ENCODE measurements at places on chromosomes 6 and 20. TPM values are rescaled to one million over a fixed set of nuclear protein-coding genes. Genes with fewer than 3 reads are reported as not detected.

- no peak for DNase-seq
Measured at GRCh38 chr6:75852721-75853120, 103.7 kb downstream of the MYO6 start.

GRCh38 chr20:57991211-57991881 is 237.1 kb downstream of the ANKRD60 start:
- no peak for DNase-seq

Gene STX11
- 21.1 TPM for total RNA-seq

DNA sequence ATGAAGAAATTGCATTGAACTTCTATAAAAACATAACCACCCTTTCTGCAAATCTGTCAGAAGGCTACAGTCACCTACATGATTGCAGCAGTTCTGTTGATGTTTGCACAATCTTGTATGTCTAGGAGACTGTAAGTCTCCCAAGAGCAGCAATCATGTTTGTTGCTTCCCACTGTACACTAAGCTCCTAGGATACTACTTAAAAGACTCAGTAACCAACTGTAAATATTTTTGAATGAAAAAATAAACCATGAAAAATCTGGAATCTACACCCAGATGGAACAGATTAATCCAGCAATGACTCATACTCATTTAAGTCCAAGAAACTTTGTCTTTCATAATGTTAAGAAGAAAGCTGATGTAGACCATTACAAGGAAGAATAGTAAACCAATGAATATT is 168.5 kb upstream of the ATXN1 start:
- no peak for DNase-seq

- DNase-seq, result no peak
Measured at GRCh38 chr6:75345413-75345812, 60.8 kb upstream of the TMEM30A start.

GRCh38 chr6:157561414-157561790 is 180.4 kb downstream of the ZDHHC14 start:
- DNase-seq, result no peak

Gene RAB32
- 9.2 TPM for total RNA-seq

DNA sequence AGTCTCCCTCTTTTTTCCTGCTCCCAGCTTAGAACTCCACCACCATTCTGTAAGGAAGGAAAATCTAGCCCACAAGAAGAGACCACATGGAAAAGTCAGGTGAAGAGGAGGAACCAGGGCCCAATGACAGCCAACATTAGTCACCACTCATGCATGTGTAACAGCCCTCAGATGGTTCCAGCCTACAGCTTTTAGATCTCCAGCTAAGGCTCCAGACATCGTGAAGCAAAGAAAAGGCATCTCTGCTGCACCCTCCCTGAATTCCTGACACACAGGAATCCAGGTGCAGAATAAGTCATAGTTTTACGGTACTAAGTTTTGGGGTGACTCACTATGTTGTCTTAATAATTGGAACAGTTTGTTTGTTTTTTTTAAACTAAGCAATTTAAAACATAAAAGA is 25.5 kb downstream of the DCDC2 start:
- DNase-seq, result no peak

DNA sequence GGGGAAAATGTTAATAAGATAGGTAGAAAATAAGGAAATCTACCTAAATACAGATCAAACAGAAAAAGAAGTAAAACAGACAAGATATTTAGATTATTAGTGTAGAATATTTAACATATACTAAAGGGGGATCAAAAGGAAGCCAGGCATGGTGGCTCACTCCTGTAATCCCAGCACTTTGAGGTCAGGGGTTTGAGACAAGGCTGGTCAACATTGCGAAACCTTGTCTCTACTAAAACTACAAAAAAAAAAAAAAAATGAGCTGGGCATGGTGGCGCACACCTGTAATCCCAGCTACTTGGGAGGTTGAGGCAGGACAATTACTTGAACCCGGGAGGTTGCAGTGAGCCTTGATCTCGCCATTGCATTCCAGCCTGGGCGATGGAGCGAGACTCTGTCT is 55.5 kb downstream of the AFDN start:
- DNase-seq, result no peak

Data from suprapubic skin (tissue), 4 donors.